Epithelial cell of esophagus (primary cell): ENCODE measurements at places on chromosomes 1 and 21.
A peak's percentile ranks its signal among the peaks of the same experiment; 100 is the strongest.

DNA sequence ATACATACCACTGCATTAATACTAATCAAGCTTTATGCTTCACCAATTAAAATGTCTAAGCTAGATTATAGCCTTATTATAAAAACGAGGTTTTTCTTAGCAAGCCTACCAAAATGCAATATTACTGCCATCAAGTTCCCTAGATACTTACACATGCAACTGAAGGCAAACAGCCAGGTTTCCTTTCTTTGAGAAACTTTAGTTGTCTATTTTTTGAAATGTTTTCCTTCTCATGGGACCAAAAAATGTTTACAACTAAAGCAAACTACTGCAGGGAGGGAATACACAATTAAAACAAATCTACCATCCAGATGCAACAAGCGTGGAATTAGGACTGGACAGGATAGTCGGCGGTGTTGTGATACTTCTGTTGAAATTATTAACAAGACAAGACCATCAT, 1.3 kb downstream of the ZNF644 start:
- DNase-seq, result no peak

DNA sequence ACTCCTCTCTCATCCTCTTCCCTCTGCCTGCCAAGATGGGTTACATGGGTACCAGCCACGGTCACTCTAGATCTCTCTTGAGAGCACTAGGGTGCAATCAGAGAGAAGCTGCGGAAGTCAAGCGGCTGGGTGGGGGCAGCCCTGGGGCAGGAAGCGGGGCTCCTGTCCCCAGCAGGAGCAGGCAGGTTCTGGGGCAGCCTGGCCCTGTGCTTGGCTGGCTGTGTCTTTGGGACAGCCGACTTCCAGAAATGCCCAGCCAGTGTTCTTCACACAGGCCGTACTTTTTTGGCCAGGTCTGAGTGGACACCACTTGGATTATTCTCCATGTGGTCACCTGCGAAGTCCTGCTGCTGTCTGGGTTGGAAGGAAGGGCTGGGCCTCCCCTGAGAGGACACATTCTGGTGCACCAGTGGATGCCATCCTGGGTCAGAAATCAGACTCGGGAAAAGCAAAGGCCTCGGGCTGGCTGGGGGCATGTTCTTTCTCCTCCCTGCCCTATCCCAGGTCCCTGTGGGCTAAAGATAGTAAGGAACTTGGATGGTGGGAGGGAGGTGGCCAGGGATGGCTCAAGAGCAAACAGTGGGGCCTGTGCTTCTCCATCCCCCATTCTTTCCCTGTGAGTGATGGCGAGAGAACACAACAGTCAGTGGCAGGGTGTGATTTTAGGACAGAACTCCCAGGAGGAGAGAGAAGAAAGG, 93.7 kb downstream of the ITPKB start:
- DNase-seq, result no peak

GRCh38 chr1:86705665-86705985, 1.2 kb downstream of the SH3GLB1 start:
- DNase-seq, result peak; percentile 37

DNA sequence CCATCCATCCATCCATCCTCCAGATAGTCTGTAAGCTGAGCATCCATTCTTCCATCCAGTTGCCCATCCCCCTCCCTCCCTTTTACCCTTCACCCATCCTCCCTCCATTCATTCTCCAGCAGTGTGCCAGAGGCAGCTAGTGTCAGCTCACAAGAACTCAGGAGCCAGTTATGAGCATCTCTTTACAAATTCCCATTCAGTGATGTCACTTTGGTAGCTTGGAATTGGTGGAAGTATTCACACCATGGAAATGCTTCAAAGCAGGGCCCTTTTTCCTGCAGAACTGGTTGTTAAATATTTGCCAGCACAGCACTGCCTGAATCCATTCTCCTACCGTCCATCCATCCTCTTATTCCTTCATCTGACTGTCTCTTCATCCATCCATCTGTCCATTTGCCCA, 72.5 kb downstream of the ARHGEF10L start:
- DNase-seq, result peak; percentile 61

DNA sequence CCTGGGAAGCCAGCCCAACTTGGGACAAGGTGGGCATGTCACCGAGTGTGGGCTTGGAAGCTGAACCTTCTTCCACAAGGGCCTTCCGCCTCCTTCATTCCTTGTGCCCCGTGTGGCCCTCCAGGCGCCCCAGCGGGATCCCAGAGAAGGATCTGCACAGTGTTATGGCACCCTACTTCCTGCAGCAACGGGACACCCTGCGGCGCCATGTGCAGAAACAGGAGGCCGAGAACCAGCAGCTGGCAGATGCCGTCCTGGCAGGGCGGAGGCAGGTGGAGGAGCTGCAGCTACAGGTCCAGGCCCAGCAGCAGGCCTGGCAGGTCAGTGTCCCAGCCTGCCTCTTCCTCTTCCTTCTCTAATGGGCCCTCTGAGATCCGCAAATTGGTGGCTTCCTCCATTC, 5.8 kb upstream of the BGLAP start:
- DNase-seq, result no peak

- DNase-seq, result no peak
Observed at GRCh38 chr1:178940068-178940765, 69.3 kb upstream of the ANGPTL1 start.

GRCh38 chr21:27261676-27262075, 294.8 kb upstream of the ADAMTS5 start:
- no peak for DNase-seq

DNA sequence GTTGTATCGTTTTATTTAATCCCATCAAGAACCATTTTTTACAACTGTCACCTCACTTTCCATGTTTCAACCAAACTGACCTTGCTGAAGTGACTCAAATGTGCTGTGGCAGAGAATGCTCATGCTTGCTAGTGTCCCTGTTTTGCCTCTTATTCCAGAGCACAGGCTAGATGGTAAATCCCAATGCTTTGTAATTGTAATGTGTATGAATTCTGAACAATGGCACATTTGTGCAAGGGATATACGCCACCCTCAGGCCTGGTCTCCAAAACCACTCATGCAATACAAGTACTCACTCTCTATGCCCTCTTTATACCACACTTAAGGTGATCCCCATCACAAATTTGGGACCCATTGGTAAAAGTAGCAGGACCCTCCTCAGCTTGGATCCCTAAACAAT, 313.6 kb downstream of the HHIPL2 start:
- DNase-seq, result no peak

DNA sequence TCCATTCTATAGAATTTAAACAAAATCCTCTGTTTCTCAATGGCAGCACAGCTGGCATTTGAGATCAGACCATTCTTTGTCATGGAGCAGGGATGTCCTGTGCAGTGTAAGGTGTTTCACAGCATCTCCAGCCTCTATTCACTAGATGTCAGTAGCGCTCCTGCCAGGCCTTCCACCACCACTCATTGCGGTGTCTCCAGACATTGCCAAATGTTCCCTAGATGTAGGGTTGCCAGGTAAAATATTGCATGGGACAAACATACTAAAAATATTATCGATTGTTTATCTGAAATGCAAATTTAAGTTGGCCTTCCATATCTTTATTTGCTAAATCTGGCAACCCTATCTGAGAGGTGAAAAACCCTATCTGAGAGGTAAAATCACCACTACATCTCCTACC, 11.7 kb downstream of the ITLN2 start:
- peak; percentile 38 for DNase-seq

- peak; percentile 58 for DNase-seq
Observed at GRCh38 chr1:10692401-10693021, 103.9 kb downstream of the CASZ1 start.

- peak; percentile 88 for DNase-seq
Observed at GRCh38 chr1:45892068-45892785, 88.8 kb downstream of the MAST2 start.

DNA sequence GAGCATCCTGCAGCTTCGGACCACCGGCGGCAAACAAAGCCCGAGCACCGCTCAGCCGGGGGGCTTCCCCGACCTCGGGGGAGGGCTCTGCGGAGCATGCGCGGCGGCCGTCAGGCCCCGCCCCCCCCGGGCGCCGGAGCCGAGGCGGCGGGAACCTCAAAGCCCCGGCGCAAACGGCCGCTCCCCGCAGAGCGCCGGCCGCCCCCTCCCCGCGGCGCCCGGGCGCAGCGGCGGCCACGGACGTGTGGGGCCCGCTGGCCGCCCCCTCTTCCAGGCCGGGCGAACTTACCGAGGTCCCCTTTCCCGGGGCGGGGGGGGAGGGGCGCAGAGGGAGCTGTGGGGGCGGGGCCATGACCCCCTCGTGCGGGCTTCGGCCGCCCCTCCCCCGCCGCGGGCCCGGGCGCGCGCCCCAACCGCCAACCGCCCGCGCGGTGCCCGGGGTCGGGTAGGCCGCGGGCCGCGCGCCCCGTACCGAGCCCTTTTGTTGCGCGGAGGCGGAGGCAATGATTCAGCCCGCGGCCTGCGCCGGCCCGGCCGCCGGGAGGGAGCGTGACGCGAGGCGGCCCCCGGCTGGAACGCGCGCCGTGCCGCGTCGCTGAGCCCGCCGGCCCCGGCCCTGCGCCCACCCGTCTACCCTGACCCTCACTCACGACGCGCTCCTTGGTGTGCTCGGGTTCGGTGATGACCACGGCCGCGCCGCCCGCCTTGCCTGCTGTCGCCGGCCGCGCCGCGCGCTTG, 1.7 kb downstream of the RCC2 start:
- DNase-seq, result peak; percentile 52
